ENCODE measurements at places on chromosomes 13 and 19.

GRCh38 chr13:59680429-59681024, 483.2 kb downstream of the DIAPH3 start:
- peak; percentile 22 for DNase-seq

GRCh38 chr13:91312324-91312723, 35.2 kb upstream of the MIR17HG start:
- DNase-seq = no peak

- DNase-seq = peak; percentile 100
These were observed 9.1 kb upstream of the OLFM2 start for GRCh38 chr19:9945319-9945966.

- no peak for DNase-seq
These were observed 219.7 kb upstream of the SPRY2 start for GRCh38 chr13:80560609-80561008.
